Cardiac atrium fibroblast (primary cell): ENCODE measurements at places on chromosomes 13 and 19. TPM values are rescaled to one million over a fixed set of nuclear protein-coding genes. Genes with fewer than 3 reads are reported as not detected.

The PLEKHF1 gene
- 11.2 and 22.6 TPM in 2 replicates for total RNA-seq

The OR4F17 gene
- total RNA-seq = not detected in 2 replicates

The ZNF730 gene
- total RNA-seq = 0.18 and 0.97 TPM in 2 replicates

The SPRED3 gene
- 3.9 and 6.9 TPM in 2 replicates for total RNA-seq

The PRSS57 gene
- total RNA-seq = not detected in 2 replicates

The IZUMO2 gene
- not detected in 2 replicates for total RNA-seq

The ZNF627 gene
- 8.7 and 10.7 TPM in 2 replicates for total RNA-seq

The APLP1 gene
- total RNA-seq = 20.4 and 38.2 TPM in 2 replicates

The ICAM5 gene
- 4.5 and 6.9 TPM in 2 replicates for total RNA-seq

The SULT2B1 gene
- not detected in 2 replicates for total RNA-seq

The PNMA8A gene
- total RNA-seq = 0.36 and 1.5 TPM in 2 replicates

The TDRD12 gene
- 0.18 TPM in 1 of 2 replicates, not detected in the other for total RNA-seq

The MLLT1 gene
- 26.7 and 27.2 TPM in 2 replicates for total RNA-seq

The SELENOV gene
- total RNA-seq = not detected in 2 replicates

The CABP5 gene
- not detected in 2 replicates for total RNA-seq

The PRTN3 gene
- total RNA-seq = 0.16 TPM in 1 of 2 replicates, not detected in the other

The ELOF1 gene
- 34.5 and 34.7 TPM in 2 replicates for total RNA-seq

The F2RL3 gene
- total RNA-seq = 1.3 TPM in 1 of 2 replicates, not detected in the other

The FREM2 gene
- not detected in 2 replicates for total RNA-seq

The TMEM150B gene
- not detected in 2 replicates for total RNA-seq

The ZNF208 gene
- 0.72 TPM in 1 of 2 replicates, not detected in the other for total RNA-seq

The CEACAM4 gene
- not detected in 2 replicates for total RNA-seq

The PGLYRP1 gene
- total RNA-seq = not detected in 2 replicates

The ZNF415 gene
- 1.5 and 4.3 TPM in 2 replicates for total RNA-seq

The FRY gene
- 1.5 and 6.1 TPM in 2 replicates for total RNA-seq

The PEX11G gene
- total RNA-seq = 3.7 and 5.8 TPM in 2 replicates

The PCDH17 gene
- total RNA-seq = 0.18 and 0.49 TPM in 2 replicates

The SKA3 gene
- 3.4 and 3.7 TPM in 2 replicates for total RNA-seq

The FAM216B gene
- not detected in 2 replicates for total RNA-seq

The ALG5 gene
- total RNA-seq = 33.7 and 41.3 TPM in 2 replicates

The SH2D3A gene
- total RNA-seq = not detected in 2 replicates

The VSTM1 gene
- total RNA-seq = not detected in 2 replicates

The NCCRP1 gene
- not detected in 2 replicates for total RNA-seq

The KIR3DL2 gene
- total RNA-seq = not detected in 2 replicates

The GAPDHS gene
- not detected in 2 replicates for total RNA-seq

The LGALS4 gene
- not detected in 2 replicates for total RNA-seq

The ZNF599 gene
- total RNA-seq = 11.2 and 12.0 TPM in 2 replicates

The GSX1 gene
- total RNA-seq = not detected in 2 replicates

The FUT1 gene
- 0.32 and 1.1 TPM in 2 replicates for total RNA-seq

The SYNGR4 gene
- total RNA-seq = not detected in 2 replicates

The SPACA4 gene
- total RNA-seq = not detected in 2 replicates

The SPART gene
- total RNA-seq = 65.9 and 104 TPM in 2 replicates

The URAD gene
- not detected in 2 replicates for total RNA-seq

The CPAMD8 gene
- total RNA-seq = 0.36 and 0.81 TPM in 2 replicates

The TMC4 gene
- 0.32 and 0.90 TPM in 2 replicates for total RNA-seq

The LYPD5 gene
- 3.2 TPM in 1 of 2 replicates, not detected in the other for total RNA-seq

The EFNA2 gene
- not detected in 2 replicates for total RNA-seq

The CEACAM19 gene
- total RNA-seq = 1.6 and 6.5 TPM in 2 replicates

The WASF3 gene
- 13.4 and 27.1 TPM in 2 replicates for total RNA-seq

The CLEC11A gene
- 169 and 211 TPM in 2 replicates for total RNA-seq

The NECTIN2 gene
- 147 and 153 TPM in 2 replicates for total RNA-seq
